ENCODE measurements at places on chromosomes 13 and 19.

- DNase-seq = no peak
Measured at GRCh38 chr19:4431296-4431695, 26.3 kb downstream of the UBXN6 start.

- DNase-seq = peak; percentile 90
Measured at GRCh38 chr19:48660852-48661710, 11.7 kb downstream of the NTN5 start.

- DNase-seq = no peak
Measured at GRCh38 chr13:73722120-73722519, 412.1 kb downstream of the KLF12 start.

DNA sequence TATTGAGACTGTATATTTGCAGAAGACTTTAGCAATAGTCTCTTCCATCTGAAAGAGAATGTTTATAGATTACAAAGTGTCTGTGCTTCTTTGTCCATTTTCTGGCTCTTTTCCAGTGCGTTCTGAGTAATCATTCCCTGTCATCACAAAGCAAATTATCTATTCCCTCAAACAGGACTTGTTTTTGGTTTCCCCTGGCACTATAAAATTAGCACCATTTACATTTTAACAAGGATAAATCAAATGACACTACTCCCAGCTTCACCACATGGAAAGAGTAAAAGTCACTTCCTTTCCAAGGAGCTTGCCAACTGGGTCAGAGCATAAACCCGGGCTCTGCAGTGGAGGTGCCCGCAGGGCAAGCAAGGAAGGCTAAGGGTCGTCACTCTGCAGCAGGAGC is 88.1 kb downstream of the SHISA2 start:
- DNase-seq = no peak

DNA sequence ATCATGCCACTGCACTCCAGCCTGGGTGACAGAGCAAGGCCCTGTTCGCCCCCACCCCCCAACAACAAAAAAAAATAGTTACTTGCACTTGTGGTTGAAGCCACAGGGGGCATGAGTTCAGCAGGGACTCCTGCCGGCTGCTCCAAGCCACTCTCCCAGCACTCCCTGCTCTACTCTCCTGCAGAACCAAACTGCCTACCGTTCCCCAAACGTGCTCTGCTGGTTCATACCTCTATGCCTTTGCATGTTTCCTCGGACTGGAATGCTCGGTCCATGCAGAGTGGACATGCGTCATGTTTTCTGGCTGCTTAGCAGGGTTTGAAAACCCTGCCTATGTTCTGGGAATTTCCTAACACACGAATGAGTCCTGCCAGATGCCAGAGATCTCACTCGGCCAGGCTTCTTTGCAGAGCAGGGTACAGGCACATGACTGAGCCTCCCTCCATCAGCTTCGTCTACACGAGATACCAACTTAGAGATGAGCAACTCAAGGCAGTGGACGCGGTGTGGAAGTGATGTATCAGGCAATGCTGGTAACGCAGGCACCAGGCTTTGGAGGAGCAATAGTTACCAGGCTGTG is 8.5 kb upstream of the SLC25A15 start:
- no peak for DNase-seq

GRCh38 chr13:48625413-48626076 is 28.2 kb upstream of the CYSLTR2 start:
- DNase-seq = no peak

DNA sequence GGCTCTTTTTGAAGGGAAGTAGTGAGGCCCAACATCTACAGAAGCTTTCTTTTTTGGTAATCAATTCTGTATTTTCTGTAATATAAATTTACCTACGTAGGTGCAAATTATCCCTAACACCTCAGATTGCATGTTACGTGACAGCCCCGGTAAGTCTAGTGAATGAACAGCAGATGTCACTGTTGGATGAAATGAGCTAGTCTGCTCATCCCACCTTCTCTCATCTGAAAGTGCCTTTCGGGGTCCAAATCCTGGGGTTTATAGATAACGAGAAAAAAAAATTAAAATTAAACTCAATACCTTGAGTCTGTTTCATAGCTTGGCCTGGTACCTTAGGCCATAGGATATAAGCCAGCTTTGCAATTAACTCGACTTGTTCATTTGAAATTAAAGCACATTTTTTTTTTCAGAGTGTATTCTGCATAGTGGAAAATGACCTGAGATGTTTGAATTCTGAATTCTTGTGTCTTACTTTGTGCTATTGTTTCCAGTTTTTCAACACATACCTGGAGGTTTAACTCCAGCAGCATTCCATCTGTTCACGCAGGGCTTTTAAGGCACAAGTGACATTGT is 548.2 kb downstream of the GPC5 start:
- no peak for DNase-seq

- DNase-seq = no peak
Measured at GRCh38 chr19:371501-372168, 27.0 kb upstream of the MIER2 start.

DNA sequence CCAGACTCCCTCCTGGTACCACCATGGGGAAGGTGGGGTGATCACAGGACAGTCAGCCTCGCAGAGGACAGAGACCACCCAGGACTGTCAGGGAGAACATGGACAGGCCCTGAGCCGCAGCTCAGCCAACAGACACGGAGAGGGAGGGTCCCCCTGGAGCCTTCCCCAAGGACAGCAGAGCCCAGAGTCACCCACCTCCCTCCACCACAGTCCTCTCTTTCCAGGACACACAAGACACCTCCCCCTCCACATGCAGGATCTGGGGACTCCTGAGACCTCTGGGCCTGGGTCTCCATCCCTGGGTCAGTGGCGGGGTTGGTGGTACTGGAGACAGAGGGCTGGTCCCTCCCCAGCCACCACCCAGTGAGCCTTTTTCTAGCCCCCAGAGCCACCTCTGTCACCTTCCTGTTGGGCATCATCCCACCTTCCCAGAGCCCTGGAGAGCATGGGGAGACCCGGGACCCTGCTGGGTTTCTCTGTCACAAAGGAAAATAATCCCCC is 505 bp upstream of the CEACAM5 start:
- no peak for DNase-seq

- DNase-seq = peak; percentile 78
Measured at GRCh38 chr13:24254146-24254841, 55.1 kb upstream of the C1QTNF9 start.

DNA sequence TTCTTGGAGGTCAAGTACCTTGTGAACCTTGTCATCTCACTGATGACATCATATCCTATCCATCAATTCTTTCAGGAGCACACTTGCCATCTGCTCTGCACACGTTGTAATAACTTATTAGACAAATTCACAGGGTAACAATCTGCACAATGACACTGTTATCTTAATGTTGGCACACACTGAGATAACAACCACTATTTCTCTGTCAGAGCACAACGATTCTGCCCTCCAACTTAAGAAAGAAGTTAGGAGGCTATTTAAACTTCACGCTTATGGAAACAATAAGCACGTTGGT is 351.3 kb downstream of the DACH1 start:
- no peak for DNase-seq

DNA sequence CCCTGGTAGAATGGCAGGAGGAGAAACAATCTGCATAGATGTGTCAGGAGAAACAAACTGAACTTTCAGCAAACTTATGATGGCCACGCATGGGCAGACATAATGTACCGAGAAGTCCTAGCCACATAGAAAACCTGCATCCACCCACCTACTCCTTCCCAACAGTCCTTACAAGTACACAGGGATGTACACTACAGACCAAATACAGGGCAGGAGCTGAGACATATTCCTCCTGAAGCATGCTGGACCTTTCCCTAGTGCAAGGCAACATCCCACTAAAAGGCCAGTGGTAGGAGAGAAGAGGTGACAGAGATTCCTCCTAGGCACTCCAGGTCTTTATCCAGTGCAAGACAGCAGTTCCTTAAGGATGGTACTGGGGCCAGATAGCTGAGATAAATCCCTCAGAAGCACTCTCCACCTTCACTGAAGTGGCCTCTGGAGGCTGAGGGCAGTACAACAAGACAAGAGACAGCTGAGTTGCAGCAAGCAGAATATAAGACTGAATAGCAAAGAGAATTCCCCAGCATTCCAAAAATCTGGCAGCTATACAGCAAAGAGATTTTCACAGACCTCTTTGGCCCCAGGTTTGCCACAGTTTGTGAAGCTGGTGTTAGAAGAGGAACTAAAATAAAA is 18.3 kb downstream of the VWA8 start:
- DNase-seq = no peak

- peak; percentile 86 for DNase-seq
Measured at GRCh38 chr19:55216461-55217198, 7.3 kb upstream of the PTPRH start.

DNA sequence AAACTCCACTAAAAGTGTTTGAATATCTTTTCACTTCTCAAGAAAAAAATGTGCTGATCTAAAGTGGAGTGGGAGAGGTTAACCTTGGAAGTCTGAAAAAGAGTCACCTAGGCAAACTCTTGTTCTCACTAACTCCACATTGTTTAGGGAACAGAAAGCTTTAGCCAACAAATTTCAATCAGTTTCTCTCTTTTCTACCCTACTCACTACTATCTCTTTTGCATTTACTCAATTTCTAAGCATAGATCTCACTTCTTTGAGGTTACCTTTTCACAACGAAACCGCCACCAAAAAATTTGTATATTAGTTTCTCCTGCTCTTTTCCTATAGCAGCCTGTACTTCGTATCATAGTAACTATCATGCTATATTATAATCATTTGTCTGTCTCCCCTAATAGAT is 6.3 kb downstream of the NHLRC3 start:
- no peak for DNase-seq

GRCh38 chr13:96052656-96053002 is 572 bp downstream of the UGGT2 start:
- no peak for DNase-seq

GRCh38 chr13:20964904-20965303 is 62.4 kb upstream of the XPO4 start:
- no peak for DNase-seq

Measured in upper lobe of right lung (tissue), 1 donor.